Fibroblast of skin of right quadriceps (primary cell): ENCODE measurements at places on chromosomes 1 and 21.

DNA sequence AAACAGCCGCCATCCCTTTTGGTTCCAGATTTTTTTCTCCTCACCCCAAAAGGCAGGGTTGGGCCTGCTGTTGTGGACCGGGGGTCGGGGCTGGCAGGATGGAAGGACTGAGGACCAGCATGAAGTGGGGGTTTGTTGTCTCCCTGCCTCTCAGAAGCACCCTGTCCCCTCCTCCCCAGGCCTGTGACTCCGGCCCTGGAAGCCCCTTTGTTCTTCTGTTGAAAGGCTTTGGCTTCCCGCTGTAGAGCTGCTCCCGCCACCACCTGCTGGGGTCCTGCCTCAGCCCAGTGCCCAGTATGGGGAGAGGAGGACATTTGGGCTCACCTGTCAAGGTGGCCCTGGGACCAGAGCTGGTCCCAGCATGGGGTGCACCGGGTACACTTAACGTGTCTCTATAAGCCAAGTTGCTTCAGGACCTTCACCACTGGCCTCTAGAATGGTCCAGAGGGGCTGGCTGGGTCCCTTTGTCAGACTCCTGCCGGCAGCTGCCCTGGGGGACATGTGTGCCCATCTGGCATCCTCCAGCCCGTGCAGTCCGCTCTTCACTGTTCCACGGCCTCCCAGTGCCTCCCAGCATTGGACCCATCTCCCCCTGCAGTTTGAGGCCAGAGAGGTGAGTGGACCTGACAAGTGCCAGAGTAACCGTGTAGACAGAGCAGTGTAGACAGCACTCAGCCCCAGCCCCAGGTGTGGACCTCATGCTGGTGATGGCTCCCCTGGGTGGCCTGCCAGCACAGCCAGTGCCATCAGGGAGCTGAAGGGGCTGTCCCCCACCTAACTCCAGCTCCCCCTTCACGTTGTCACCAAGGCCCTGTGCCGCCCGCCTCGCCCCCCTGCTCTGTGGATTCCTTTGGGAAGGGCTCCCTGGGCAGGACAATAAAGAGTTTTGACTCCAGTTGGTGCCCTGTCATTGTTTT, 6.1 kb upstream of the SYTL1 start:
- no peak for DNase-seq

GRCh38 chr1:204274446-204274845, 60.7 kb upstream of the GOLT1A start:
- peak; percentile 42 for DNase-seq

DNA sequence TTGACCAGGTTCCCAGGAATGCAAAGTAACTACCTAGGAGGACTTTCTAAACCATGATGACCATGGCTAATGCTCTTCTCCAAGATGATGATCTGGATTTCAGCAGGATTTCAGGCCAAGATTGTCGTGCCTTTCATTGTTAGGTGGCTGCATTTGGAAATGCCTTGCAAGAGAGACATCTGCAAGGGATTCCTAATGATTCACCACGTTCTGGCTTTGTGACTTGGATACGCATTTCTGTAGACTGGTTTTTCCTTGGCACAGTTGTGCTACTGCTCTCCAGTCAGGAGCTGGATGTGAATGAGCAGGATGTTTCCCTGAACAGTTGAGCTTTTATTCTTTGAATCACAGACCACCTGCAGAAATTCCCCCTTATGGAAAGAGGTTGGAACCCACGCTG, 212.4 kb downstream of the BACH1 start:
- no peak for DNase-seq

GRCh38 chr1:197632651-197633050, 142.6 kb downstream of the DENND1B start:
- no peak for DNase-seq
